ENCODE measurements at places on chromosomes 7 and 10.

DNA sequence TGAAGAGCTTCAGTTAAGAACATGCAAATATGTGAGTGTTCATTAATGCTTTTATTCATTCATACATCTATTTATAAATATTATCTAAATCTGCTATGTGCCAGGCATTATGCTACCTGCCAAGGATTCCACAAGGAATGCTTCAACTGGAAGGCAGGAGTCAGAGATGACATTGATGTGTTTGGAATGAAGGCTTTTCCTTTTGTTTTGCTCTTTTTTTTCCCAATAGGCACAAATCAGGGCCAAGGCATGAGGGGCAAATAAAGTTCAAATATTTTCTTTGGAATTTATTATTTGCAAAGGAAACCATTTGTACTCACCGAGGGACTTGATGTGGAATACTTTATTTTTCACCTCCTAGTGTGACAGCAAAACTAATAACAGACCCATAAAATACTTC lies 530.3 kb downstream of the ARL4A start:
- DNase-seq, result no peak

GRCh38 chr10:118173296-118173695 lies 126.6 kb upstream of the RAB11FIP2 start:
- no peak for DNase-seq

DNA sequence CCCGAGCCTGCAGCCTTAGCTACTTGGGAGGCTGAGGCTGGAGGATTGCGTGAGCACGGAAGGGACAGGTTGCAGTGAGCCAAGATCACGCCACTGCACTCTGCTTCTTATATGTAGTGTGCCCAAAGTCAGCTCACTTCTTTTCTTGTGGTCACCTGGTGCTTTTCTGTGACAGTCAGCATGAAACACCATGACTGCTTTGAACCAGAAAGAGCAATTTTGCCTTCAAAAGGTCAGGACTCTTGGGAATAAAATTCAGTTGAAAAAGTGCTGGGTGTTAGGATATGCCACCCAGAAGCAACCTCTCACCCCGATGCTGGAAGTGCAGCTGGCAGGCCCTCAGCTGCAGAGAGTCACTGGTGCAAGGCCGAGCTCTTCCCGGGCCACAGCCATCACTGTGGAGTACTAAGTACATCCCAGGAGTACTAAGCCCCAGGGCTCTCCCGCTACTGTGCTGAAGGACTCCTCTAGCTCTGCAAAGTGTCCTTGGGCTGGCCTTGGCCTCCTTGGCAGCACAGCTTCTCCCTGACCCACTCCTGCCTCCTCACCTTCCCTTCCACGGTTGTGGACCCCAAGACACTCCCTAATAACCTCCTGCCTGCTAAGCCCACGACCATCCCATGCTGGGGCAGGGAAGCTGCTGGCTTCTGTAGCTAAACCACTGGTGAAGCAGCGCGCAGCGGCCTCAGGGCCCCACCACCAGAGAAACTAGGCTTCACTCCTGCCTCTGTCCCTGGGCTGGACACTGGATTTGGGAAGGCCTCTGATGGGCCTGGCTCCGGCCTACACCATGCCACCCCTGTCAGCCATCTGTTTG lies 17.6 kb upstream of the GDI2 start:
- DNase-seq, result no peak

GRCh38 chr10:126470991-126471390 lies 82.7 kb upstream of the ADAM12 start:
- DNase-seq, result no peak

DNA sequence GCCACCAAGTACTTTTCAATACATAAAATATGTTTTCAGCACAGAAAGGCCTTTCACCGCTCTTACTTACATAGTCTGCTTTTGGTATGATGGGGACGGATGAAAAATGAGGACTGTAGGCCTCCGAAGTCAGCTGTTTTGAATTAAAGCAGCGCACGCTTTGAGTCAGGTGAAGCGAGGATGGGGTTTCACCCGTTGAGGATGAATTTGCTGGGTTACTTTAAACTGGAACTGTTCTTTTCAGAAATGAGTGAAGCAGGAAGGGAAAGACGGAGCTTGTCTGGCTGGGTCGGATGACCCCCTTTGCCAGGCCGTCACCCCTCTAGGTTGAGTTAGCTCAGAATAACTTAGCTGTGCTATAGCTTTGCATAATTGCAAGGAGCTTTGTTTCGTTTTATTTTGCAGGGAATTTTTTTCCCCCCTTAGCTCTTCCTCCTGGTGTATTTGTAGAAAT lies 40.0 kb downstream of the CUX1 start:
- DNase-seq, result no peak

- no peak for DNase-seq
These were observed 465.3 kb downstream of the REEP3 start for GRCh38 chr10:63986536-63986935.

DNA sequence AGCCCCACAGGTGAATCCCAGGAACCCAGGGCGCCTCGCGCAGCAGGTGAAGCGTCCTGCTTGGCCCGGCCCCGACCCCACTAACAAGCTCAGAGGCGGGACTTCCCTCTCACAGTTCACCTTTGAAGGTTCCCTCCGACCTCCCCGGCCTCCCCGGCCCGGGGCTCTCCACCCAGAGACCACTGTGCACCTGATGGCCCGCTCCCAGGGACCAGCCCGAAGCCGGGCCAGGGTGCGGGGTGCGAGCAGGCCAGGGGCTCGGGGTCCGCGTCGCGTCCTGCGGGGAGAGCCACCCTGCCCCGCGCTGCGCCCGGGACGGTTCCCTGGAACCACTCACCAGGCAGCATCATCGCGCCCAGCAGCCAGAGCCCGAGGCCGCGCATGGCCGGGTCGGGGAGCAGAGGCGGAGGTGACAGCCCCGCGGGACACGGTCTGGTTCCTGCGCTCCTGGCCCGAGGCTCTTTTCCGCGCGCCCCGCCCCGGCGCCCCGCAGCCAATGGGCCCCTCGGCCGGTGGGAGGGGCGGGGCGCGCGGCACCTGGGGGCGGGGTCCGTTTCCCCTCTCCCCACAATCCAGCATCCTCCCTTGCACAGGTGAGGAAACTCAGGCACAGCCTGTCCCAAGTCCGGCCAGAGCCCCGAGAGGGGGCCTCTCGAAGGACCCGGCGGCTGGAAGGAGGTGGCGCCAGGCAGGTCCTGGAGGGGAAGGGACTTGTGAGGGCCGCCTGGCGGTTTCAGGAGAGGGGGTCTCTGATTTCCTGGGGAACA lies at the start of gene ADAM8:
Gene ADAM8, minus strand, starts transcription at position 434 of the 767 bp plus-strand sequence. Its CDS starts 51 bp downstream, at position 383.
- DNase-seq, result no peak

DNA sequence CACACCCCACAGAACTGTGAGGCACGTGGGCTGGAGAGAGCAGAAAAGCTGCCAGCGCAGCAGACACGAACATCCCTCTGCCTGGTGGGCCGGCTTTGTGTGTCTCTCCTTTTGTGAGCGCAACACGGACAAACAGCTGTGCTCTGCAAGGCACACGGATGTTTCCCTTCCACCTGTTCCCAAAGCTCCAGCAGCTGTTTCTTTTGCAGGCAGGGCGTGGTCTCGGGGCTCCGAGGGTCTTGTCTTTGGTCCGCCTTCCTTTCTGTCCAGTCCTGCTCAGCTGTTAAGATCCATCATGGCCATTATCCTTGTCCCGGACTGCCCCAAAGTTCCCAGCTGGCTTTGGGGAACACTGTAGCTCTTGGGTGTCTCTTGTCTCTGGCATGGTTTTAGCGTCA lies 32.7 kb upstream of the SH2B2 start:
- DNase-seq, result no peak

DNA sequence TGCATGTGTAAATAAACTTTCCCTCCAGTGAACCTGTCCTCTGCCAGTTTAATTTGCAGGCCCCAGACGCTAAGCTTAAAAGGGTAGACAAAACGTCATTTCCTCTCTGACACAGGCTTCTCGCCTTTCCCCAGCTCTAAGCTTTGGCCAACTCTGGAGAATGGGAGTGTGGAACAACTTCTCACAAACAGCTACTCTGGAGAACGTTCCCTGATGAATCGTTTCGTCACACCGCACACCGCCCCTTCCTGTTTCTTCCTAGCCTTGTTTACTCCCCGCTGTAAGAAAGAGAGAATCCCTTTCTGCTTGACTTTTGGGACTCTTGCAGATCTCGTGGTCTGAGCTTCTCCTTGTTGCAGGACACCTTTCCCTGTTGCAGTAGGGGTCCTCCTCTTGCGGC lies 564.2 kb downstream of the TCERG1L start:
- DNase-seq, result no peak

- no peak for DNase-seq
These were observed 254.2 kb downstream of the MAGI2 start for GRCh38 chr7:79199266-79199665.

DNA sequence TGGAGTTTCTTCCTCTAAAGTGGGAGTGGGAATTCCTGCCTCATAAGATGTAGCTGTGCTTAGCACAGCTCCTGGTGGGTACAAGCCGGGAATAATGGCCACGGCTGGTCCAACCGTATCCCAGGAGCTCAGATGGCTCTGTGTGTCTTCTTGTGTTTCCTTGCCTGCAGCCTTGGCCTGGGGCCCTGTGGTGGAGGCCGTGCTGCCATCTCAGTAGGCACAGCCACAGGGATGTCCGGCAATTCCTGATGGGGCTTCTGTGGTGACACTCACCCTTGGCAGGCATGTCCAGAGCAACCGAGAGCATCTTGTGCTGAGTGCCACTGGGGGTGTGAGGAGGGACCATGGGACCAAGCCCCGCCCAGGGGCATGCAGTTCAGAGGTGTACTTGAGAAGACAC lies 50.0 kb upstream of the AQP1 start:
- no peak for DNase-seq

DNA sequence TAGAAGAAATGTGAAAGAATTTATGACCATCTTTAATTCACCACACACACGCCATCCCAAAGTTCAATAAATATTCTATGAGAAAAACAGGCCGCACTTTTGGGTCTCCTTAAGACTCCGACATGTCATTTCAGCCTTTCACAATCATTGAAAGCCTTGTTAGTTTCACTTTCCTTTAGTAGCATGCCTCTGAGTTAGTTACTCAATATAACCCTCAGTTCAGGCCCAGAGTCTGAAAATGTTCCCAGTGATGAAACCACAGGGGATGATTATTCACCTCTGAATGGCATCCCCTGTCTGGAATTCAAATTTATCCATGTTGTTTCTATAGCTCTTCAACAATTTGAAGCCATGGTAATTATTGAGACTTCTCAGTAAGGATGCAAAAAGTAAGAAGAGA lies 278.1 kb upstream of the NRP1 start:
- no peak for DNase-seq

DNA sequence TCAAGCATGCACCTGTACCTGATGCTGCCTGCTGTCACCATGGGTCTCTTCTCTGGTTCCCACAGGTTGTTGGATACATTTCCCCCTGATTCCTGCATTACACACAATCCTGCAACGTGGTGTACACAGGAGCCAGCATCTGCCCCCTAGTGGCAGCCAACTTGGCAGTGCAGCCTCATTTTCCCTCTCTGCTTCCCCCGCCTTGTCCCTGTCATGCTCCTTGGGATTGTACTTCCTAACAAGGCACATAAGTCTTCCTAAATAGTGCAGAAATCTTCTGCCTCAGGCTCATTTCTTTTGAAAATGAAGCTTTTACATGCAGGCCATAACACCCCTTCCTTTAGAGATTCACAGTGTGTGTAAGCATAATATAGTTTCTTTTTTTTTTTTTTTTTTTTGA lies 387.5 kb downstream of the CCSER2 start:
- no peak for DNase-seq

- no peak for DNase-seq
These were observed 7.4 kb downstream of the POLR1F start for GRCh38 chr7:19701471-19701870.

DNA sequence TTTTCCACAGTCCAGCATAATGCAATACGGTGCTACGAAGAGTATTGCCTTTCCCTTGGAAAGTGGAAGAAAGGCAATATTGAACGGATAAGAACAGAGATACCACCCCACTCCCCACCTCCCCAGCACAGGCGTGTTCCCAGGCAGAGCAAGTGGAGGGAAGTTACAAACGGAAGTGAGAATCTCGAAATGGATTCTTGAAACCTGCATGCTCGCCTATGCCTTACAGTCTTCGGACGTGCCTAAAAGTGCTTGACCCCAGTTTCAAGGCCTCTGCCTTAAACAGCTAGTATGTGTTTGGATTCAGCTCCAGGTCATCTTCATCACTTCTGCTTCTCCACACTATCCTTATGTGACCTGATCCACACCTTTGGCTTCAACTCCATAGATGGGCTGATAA lies 35.0 kb upstream of the USP6NL start:
- no peak for DNase-seq

DNA sequence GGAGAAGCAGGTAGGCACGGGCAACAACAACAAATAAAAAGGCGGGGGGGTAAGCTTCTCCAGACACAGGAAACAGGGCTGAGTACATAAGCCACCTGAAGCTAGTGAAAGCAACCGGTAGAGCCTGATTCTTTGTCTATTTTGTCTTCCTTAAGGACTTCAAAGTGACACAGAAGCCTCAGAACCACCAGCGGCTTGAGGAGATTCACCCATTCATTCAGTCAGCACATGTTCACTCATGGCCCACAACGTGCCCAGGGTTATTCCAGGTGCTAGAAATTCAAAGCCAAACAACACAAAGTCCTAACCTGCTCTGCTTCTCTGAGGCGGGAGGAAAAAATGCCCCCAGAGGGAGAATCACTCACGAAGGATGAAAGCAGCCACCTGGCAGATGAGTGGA lies 69.3 kb upstream of the C7orf33 start:
- DNase-seq, result no peak

DNA sequence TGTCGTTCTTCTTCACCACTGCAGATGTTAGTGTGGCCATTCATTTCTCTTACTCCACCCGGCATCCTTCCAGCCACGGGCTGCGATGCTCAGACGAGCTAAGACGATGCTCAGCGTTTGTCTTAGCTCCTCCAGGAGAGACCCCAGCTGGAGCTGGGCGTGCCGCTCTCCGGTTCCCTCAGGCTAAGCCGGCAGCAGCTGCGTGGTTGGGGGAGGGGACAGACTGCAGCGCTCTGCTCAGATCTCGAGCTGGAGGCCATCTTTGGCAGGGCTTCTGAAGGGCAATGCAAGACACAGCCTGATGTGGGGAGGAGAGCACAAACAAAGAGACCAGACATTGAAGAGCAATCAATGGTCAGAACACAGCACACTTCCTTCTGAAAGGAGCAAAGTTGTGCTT lies 4.8 kb downstream of the INA start:
- no peak for DNase-seq

DNA sequence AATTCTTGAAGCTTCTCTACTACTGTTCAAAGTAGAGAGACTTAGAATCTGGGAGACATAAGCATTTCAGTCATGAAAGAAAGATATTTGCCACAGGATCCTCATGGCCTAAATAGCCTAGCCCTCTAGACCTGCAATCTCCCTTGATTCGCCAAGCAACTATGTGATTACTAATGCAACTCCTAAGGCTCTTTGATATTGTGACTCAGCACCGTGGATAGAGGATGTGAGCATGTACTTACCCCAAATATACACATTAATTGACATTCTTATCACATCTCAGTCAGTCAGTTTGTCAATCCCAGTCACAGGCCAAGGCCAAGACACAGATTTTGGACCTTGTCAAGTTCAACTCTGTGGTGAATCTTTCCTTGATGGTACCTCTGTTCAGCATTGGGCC lies 42.6 kb downstream of the GPR37 start:
- DNase-seq, result no peak

- DNase-seq, result no peak
These were observed 308.0 kb upstream of the TEX47 start for GRCh38 chr7:89103564-89103963.
